Activated CD8-positive, alpha-beta memory T cell treated with anti-CD3 and anti-CD28 coated beads for 48 hours (primary cell): ENCODE measurements at places on chromosomes 12 and 14.

DNA sequence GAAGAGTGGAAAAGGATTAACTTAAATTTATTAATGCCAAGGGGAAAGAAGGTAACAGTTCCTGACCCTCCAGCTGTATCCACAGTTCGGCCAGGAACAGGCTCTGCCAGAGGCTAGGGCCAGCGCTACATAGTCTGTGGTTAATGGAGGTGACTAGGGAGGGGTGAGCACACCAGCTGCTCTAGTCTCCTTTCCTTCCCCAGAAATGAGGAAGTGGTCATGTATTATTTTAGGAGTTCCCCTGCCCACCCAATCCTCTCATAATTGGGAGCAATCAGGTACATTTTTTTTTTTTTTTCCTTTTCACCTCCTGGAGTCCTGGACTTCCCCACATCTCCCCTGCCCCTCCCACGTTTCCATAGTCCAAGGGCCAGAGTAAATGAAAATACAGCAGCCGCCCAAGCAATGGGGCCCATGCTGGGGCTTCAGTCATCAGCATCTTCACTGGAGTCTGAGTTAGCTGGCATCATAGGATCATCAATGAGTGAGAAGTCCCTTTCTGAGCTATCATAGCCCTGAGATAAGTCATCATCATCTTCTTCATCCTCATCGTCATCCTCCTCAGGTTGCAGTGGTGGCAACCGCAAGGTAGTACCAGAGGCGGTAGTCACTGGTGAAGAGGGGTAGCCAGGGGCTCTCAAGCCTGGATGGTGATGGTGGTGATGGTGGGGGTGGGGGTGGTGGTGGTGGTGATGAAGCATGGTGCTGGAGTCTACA, 1.5 kb upstream of the SUPT16H start:
- DNase-seq, result no peak

DNA sequence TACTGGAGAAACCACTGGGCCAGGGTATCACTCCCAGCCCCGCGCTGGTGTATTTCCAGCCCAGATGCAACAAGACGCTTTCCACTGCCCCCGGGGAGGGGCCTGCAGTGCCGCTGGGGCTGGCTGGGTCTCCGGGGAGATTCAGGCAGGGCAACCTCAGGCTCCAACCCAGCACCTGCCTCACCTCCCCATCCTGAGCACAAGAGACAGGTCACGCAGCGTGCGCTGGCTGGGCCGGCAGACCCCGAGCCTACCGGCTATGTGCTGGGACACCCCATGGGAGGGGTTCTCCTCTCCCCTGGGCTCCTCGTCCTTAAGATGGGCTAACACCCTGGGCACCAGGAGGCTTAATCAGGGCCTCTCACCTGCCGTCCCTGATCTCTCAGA, 80.9 kb downstream of the RFLNA start:
- no peak for DNase-seq

- DNase-seq, result no peak
Observed at GRCh38 chr14:74952697-74953484, 2.5 kb downstream of the PGF start.

DNA sequence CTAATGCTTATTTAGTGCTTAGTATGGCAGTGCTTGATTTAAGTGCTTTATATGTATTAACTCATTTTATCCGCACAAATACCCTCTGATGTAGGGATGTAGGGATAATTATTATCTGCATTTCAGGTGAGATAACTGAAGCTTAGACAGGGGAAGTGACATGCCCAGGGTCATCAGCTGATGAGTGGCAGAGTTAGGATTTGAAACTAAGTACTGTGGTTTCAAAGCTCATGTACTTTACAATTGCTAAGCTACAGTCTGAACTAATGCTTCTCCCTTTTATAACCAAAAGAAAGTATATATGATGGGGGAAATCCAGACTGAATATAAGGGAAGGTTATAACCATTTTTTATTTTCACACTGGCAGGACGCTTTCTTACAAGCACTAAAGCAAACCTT, 229.6 kb upstream of the NAV3 start:
- no peak for DNase-seq

GRCh38 chr12:124862768-124863415, 772 bp downstream of the SCARB1 start:
- DNase-seq, result no peak

DNA sequence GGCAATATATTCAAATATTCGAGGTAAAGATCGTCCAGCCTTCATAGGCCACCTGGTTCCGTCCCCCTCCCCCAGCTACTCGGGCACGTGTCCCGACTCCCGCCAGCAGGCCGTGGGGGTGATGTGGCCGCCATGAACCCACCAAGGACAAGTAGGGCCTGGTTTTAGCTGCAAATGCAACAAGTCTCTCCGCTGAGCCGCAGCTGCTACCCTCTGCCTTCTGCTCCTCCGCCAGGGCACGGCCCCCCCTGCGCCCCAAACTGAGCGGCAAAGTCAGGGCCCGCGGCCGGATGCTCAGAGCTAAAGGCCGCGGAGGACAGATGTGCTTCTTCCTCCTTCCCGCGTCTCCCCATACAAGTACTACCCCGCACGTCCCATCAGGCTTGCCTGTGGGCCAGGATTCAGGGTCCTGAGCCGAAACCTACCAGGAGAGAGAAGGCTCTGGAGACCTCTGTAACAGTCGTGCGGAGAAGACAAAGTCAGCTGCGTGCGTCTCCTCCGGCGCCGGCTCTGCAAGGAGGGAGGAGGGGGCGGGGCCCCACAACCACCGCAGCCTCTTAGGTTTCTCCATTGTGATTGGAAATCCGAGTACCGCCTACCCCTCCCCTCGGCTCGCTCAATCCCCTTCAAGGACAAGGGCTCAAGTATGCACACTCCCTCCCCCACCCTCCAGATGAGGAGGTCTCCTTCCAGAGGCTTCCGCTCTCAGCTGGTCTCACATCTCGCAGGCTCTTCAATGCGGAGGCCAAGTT, at the start of gene LDHB:
LDHB (minus strand) TSS at position 517 of the 752 bp plus-strand sequence. CDS start 3,171 bp downstream, outside the sequence.
- peak; percentile 78 for DNase-seq

DNA sequence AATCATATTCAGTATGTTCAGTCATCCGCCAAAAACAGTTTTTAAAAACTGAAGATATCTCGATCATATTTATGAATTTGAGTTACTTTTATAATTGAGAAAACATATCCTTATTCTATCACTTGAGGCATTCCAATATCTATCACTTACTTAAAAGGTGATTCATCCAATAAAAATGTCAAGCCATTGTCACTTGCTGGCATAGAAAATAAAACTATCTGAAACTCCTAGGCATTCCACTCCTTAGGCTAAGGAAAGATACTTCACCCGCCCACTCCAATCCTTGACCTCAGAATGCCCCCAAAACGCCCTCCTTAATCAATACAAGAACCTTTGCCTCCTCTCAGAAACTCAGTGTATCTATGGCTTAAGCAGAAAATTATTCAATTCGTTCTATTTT, 51.3 kb upstream of the AMIGO2 start:
- DNase-seq, result no peak

DNA sequence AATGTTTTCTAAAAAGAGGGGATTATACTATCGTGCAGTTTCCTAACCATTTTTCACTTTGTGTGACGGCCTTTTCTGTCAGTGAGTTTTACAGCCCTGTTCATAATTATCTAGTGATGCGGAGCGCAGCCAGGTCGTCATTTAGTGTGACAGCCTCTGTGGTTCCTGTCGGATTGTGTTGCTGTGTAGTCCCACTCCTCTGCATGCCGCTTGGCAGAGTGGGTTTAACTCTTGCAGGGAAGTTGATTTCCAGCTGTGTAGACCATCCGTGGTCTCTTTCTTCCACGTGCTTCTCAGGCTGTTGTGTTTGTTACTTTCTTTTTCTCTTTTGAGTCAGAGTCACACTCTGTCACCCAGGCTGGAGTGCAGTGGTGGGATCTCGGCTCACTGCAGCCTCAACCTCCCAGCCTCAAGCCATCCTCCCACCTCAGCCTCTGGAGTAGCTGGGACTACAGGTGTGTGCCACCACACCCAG, 8.6 kb downstream of the RAN start:
- no peak for DNase-seq

GRCh38 chr12:82870771-82871377, 184.2 kb downstream of the TMTC2 start:
- DNase-seq, result no peak

DNA sequence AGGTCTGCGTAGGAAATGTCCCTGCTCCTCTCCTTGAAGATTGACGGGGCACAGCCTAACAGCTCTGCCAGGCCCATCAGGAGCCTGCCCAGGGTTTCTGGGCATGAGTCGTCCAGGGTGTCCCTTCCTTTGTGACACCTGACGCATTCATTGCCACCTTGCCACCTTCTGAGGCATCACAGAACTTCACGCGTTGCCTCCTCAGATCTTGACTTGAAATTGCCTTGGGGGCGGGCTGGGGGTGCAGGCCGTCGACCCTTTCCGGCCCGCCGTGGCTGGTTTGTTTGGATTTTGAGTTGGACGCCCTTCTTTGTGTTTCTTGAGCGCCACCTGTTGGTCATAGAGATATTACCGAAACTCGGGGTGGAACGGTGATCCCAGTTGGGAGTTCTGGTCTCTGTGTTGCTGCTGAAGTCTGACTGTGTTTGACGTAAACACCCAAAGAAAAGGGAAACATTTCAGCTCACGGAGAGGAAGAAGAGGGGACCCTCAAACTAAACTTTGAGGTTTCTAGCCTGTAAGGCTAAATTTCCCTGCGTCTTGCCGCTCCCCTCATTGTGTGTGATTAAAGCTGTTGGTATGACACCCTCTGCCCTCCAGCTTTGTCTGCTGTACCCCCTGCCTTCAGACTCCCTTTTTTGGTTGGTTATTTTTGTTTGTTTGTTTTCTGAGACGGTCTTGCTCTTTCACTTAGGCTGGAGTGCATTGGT, 44.6 kb downstream of the MLXIP start:
- peak; percentile 65 for DNase-seq

GRCh38 chr12:124231980-124232653, 62.8 kb upstream of the RFLNA start:
- DNase-seq, result no peak

- peak; percentile 40 for DNase-seq
Observed at GRCh38 chr12:989751-990660, 1.0 kb upstream of the ERC1 start.

GRCh38 chr12:95838125-95838524, 20.6 kb upstream of the SNRPF start:
- DNase-seq, result no peak
